ENCODE measurements at places on chromosomes 2 and 18.

DNA sequence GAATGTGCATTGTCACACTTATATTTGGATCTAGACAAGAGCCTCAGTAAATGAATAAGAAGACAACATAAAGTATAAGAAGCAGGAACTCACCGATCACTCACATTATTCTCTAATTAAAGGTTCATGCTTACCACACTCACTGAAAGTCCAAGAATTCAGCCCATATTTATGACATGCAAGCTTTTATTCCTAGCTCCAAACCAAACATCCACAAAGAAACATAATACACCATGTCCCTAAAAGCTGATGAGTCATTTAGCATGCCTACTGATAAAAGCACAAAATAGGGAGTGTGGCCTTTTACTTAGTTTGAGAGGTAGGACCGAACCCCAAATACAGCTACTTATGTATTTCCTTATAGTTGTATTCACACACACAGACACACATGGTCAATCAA, 1094.6 kb upstream of the CDH2 start:
- DNase-seq, result no peak

GRCh38 chr2:17146358-17146757, 371.9 kb downstream of the RAD51AP2 start:
- no peak for DNase-seq

DNA sequence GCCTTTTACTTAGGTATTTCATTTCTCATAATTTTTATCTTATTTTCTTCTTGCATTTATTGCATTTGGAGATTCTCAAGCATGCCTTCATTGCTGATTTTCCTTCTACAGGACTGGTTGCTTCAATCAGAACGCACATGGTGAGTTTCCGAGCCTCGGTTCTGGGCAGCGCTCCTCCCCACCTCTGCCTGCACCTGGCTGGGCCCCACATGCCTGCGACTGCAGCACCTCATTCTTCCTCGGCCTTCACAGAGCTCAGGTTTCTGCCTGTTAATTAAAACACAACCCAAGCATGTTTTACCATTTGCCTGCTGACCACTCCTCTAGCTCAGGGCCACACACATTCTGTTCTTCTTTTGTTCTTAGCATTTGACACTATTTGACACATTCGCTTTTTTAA, 398.8 kb downstream of the GALR1 start:
- DNase-seq, result no peak

DNA sequence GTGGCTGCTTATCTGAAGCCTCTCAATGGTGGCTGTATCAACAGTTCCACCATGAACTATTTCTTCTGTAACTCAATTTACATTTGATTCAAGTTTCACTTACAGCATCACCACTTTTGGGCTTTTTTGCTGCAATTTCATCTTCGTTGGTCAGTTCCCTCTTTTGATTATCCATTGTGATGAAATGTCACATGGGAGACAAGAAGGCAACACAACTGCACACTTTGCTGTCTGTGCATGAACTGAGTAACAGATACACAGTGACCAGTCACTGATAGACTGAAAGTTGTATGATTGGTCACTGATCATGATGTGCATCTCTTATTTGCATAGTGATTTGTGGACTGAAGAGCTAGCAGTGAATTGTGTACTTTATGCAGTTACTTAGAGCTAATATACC, 130.7 kb upstream of the RNF152 start:
- DNase-seq, result no peak

- no peak for DNase-seq
These were observed 35.7 kb downstream of the SP3 start for GRCh38 chr2:173929441-173929840.

DNA sequence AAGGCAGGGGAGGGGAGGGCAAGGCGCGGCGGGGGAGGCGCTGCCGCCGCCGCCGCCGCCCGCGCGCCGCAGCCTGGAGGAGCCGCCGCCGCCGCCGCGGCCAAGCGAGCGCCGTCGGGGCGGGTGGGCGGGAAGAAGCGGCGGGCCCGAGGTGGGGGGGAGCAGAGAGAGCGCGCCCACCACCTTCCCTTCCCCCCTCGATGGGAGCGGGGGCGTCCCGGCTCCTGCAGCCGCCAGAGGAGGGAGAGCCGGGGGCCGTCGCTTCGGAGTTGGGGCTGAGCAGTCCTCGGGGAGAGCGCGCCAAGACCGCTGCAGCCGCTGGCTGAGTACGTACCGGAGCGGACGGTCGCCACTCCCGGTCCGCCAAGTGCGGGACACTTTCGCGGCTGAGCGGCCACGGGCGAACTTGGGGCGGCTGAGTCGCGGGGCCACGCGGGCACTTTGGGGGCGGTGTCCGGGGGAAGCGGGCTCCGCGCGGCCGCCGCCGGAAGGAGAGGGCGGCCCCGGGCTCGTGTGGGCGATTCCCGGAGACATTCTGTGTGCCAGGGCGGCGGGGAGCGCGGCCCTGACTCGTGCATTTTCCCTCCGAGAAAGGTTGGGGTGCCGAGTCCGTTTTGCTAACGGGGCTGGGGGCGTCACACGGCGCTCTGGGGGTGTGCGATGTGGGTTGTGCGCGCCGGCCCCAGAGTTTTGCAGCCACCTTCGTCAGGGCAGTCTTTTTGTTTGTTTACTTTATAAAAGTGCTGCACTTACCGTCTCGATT, at the start of gene NAB1:
NAB1 (plus strand) TSS at position 49 of the 763 bp plus-strand sequence. CDS start 10,094 bp downstream, outside the sequence.
- peak; percentile 53 for DNase-seq

DNA sequence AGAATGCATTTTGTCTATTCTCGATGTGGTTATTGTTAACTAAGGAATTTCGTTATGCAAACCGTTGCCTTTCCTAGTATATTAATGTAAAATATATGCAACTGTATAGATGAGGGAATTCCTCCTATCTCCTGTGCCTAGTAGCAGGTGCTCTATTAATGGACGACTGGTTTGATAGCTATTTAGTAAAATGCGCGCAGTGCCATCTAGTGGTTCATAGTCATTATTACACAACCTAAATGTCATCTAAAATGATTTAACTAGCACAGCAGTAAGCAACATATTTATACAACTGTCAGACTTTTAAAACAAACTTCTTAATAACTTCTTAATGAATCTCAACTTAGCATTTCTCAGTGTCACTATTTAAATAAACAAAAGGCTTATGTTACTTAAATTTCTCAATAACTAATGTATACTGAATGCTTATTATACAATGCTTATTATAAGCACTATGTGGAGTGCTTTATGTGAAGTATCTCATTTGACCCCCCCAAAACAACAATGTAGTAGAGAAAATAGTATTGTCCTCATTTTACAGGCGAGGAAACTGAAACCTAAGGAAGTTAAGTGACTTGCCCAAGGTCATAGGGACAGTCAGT, 77.9 kb downstream of the DTNA start:
- DNase-seq, result peak; percentile 76

DNA sequence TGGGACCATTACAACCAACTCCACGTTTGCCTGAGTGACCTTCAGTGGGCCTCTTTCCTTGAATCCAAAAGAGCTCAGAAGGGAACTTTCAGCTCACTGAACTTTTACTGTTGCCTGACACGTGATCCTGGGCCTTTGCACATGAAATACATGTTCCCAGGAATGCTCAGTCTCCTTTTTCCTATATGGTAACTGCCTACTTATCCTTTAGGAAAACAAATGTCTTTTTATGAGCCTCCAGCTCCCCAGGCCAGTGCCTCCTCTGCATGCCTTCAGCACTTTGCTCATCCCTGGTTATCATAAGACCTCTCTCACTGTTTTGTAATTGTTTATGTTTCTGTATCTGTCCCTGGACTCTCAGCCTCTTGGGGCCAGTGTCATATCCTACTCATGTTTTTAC, 5.1 kb downstream of the PLA2R1 start:
- DNase-seq, result no peak

GRCh38 chr2:224952936-224953657, 89.2 kb downstream of the DOCK10 start:
- DNase-seq, result no peak

GRCh38 chr2:170005702-170006101, 172.2 kb upstream of the MYO3B start:
- no peak for DNase-seq

DNA sequence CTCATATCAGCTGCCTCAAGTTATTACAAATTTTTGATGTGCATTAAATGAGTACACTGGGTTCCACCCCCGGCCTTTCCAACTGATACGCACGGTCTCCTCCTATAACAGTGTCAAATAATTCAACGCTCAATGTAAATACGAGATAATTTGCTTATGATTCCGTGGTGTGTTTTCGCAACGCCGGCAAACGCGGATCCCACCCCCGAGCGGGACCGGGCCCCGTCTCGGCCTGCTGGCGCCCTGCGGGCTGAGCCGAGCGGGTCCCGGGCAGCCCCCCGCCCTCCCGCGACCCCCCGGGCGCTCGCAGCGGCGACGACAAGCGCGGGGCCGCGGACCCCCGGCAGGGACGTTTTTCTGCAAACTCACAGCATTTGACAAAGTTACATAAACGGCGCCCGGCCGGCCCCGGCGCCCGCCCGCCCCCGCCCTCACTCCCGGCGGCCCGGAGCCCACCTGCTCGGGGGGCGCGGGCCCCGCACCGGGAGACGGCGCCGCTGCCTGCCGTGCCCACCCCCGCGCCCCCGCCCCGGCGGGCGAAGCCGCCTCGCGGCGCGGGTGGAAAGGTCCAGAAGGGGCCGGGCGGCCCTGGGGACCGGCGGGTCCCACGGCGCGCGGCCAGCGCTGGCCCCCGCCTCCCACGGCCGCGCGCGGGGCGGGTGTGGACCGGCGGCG, 762 bp downstream of the HDAC4 start:
- DNase-seq, result no peak

DNA sequence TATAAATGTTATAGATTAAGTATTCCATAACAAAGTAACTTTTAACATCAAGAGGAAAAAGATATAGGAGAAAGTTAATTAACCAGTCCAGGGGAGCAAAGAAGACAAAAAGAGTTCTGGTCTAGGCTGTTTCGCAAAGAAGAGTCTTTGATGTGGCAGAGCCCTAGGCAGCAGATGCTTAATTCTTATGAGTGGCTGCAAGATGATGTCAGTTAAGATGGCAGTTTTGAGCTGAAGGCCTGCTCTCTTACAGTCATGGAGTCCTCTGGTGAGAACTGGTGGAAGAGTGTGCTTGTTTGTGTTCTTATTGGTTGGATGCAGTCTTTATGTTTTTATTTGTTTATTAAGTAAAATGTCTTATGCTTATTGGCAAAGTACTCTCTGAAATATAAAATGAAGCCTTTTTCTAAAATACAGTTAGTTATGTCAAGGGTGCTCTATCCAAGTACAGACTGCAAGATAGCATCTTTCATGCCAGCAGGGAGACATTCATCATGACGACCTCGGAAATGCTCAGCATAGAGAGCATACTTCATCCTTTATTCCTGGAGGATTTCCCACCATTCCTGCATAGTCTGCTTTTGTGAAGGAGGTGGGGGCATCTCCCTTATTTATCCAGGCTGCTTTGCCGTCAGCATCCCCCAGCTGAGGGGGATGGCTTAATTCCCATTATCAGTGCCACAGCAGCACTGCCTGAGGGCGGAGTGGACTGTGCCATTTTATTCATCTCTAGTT, 38.9 kb upstream of the SERPINE2 start:
- no peak for DNase-seq

GRCh38 chr2:94999431-94999883, 26.1 kb upstream of the MAL start:
- no peak for DNase-seq

All from COR-L47 (cell line).